EL (cell line): ENCODE measurements at places on chromosomes 6 and 20.

- DNase-seq, result peak; percentile 48
These were observed 44.0 kb upstream of the CAP2 start for GRCh38 chr6:17349427-17349826.

DNA sequence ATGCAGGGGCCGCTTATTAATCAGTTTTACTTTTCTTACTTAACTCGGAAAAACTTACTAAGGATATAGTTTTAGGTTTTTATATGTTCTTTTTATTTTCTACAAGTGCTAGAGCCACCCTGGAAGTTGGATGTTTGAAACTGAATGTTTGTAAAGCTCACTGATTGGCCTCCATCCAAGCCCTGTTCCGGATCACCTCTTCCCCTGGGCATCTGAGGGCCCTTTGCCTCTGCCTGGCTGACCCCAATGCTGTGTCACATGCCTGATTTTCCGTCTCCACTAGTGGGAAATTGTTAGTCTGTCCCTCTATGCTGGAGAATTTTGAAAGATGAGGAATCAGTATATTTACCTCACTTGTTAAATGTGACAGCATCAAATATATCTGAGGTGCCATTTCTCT is 79.3 kb downstream of the SLC35F1 start:
- no peak for DNase-seq

DNA sequence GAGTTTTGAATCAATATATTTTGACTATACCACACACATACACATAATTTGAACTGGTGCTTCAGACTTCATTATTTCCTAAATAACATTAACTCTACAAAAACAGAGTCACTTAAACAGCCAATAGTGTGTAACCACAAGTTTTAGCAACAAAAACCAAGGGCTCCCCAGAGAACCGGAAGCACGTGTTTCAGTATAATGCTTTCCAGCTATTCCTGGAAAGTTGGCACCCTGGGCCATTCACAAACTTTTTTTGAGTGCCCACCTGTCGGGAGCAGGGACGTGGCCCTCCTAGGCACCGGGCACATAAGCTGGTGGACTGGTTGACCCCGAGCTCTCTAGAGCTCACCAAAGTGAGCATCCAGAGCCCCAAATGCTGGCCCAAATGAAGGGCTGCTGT is 1.9 kb upstream of the SLC35D3 start:
- no peak for DNase-seq

- no peak for DNase-seq
These were observed 10.5 kb upstream of the PCMTD2 start for GRCh38 chr20:64244870-64245603.

DNA sequence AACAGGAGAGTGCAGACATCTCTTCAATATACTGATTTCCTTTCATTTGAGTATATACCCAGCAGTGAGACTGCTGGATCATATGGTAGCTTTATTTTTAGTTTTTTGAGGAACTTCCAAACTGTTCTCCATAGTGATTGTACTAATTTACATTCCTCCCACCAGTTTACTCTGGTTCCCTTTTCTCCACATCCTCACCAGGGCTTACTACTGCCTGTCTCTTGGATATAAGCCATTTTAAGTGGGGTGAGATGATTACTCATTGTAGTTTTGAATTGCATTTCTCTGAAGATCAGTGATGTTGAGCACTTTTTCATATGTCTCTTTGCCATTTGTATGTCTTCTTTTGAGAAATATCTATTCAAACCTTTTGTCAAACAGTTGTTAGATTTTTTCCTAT is 64.9 kb upstream of the HMGCLL1 start:
- peak; percentile 18 for DNase-seq

DNA sequence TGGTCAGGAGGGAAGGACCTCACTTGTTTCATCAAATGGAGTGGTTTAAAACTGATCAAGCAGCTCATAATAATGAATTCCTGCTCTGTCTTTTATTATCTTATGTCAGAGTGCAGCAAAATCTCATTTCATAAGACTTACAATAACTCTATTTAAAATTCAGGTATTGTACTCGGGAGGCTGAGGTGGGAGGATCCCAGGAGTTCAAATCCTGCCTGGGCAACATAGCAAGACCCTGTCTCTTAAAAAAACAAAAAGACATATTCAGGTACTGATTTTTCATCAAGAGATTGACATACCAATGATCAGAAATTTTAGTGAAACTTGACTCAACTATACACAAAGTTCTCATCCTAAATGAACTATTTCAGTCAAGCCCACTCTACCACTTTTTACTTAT is 5.6 kb upstream of the DYNLRB1 start:
- no peak for DNase-seq

GRCh38 chr6:104589940-104590339 is 269.8 kb downstream of the HACE1 start:
- no peak for DNase-seq

DNA sequence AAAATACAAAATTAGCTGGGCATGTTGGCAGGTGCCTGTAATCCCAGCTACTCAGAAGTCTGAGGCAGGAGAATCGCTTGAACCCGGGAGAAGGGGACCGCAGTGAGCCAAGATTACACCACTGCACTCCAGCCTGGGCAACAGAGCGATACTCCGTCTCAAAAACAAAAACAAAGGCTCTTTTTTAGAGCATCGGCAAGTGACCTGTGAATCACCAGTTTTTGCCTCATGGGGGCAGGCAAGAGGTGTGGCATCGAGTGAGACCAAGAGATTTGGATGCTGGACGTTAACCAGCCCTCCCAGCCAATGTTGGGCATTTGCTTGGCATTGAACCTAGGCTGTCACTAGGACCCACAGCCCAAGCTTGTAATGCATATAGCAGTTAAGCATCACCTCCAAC is 14.6 kb upstream of the CDK5RAP1 start:
- peak; percentile 39 for DNase-seq

DNA sequence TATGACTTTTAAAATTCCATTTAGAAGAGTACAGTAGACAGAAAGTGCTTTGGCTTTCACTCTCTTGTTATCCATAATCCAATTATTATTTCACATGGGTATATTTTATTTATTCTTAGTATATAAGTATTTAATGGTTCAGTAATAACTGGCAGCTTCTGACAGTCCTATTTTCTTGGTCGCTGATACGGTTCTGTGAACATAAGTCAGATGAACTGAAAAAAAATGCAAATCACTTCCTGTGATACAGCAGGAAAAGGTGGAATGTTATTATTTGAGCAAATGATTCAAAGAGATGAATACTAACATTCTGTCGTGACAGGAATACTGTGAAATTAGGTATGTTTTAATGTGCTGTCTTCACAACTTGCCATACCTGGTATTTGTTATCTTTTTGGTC is 132.3 kb downstream of the ARHGAP18 start:
- DNase-seq, result peak; percentile 13

DNA sequence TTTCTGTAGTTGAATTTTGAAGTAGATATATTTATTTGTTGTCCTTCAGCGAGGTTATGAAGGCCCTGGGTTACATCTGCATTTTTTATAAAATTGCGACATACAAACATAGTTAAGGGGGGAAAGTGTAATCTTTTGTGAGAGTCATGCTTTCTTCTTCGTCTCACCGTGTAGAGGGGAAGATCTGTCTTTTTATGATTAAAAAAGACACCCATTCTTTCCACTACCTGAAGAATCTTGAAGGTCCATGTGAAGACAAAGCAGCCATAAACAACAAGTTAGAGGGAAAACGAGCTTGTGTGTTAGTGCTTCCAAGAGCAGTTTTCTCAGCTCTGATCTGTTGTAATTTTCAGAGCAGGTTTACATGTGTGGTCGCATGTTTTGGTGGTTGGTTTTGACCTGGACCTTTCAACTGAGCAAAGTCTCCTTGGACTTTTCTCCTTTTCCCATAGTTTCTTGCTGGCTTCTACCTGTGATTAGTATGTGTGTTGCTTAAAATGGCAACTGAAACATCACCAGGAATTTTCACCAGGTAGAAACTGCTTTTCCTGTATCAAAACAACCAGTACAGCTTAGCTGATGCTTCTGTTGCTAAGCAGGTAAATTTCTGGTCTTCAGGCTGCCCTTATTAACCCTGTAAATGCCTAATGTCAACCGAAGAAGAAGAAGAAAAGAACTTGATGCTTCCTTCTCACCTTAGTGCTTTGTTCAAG is 37.3 kb downstream of the RREB1 start:
- DNase-seq, result no peak

DNA sequence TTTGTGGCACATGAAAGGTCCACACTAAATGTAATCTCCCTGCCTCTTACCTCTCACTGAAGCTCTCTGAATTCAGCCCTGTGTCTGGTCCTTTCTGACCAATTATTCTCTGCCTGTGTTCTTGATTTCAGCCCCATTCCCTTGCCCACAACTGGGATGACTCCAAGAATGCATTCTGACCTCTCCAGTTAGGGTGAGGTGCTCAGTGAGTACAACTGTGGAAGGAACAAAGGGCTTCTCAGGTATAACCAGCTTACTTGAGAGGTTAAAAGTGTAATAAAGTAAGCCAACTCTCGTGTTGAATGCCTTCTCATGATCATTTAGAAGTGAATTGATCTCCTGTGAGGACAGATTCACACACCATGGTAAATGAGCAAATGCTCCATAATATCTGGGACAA is 88.1 kb downstream of the GCLC start:
- DNase-seq, result no peak

GRCh38 chr6:3159805-3160781 is 2.7 kb upstream of the TUBB2A start:
- no peak for DNase-seq

DNA sequence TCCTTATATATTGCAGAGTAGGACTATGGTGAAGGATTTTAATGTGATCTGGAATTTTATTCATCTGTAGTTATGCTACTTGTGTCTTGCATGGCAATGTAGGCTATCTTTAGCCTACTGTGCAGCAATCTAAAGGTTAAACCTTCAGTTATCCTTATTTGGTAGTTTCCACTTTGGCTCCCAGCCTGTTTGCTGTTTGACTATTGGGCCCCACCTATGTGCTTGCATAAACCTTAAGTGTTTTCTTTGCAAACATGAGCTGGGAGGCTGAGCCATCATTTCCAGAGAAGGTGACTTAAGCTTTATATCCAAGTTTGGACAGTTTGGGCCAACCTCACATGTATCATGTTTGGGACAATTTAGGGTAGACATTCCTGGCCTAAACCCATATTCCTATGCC is 537.5 kb downstream of the BTBD3 start:
- no peak for DNase-seq

DNA sequence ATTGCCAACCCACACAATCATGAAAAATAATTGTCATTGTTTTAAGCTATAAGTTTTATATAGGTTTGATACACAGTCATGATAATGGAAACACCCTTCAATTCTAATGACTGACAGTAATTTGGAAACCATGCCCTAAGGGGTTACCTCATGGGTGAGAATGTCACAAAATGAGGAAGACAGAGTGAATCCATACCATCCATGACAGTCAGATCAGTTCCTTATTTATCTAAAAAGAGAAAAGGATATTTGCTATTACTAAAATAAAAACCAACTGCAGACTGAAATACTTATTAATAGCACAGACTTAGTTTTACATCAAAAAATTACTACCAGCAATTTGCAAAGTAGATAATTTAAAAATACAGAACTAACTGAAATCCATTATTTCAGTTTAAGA is 437.8 kb downstream of the UTRN start:
- no peak for DNase-seq

DNA sequence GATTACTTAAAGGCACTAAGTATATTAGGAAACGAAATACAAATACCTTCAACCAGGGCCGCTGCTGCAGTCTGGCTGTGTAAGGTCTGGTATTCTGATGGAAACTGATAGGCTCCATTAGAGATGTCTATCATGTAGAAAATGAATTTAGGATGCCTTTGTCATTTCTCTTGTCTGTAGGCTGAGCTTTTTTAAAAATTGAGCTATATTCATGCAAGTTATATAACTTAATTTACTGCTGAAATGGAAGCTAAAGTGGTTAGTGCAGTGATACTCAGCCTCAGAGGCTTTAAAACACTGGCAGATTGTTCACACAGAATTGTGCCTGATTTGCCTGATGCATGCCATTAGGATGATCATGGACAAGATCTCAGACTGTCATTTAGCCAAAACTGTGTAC is 286.2 kb upstream of the QKI start:
- no peak for DNase-seq

DNA sequence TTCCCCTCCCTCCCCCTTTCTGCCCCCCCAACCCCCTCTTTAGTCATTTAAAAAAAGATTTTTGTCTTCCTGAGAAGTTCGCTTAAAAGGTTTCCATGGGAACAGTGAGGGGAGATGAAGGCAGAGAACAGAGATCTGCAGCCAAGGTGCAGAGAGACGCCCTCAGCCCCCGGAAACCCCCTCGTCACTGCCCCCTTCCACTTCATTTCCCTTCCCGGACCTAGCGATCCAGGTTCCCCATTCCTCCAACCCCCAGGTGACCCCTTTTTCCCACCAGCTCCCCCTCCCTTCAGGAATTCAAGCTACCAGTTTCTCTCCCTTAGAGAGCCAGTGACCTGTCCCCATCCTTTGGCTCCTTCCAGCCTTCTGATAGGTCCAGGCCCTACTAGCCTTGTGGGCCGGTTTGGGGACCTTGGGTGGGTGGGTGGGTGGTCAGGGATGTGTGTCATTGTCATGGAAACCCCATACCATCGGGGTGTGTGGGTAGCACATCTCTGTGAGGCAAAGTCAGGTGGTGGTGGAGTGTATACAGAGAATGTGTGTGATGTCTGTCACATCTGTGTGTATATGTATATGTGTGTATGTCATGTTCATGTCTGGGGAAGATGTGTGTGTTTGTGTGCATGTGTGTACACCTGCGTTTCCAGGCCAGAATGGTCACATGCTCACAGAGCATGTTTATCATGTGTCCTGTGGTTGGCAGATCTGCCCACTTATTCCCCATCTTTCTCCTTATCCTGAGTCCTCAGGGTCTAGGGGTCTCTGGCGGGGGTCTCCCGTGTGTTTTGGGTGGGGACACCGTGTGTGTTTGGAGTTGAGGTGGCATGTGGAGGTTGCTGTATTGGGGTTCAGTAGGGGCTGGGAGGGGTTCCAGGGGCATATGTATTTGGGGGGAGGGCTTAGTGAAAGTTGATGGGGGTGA is 7.0 kb downstream of the SYNGAP1 start:
- no peak for DNase-seq

- no peak for DNase-seq
These were observed 102.6 kb upstream of the RSPO3 start for GRCh38 chr6:127015858-127016257.

DNA sequence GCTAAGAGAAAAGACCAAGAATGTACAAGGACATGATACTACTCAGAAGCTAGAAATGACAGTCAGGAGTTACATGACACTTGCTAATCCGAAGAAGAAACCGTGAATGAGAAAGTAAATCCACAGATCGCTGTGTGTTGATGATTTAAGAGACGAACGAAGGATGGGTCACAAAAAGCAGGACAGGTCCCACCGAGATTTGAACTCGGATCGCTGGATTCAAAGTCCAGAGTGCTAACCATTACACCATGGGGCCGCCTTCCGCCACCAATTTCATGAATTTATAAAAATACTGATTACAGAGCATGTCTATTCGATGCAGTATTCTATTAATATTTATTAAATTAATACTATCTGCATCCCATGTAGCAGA is 54.0 kb upstream of the BTN3A2 start:
- peak; percentile 79 for DNase-seq

- DNase-seq, result no peak
These were observed 10.7 kb downstream of the SOD2 start for GRCh38 chr6:159682295-159682694.

DNA sequence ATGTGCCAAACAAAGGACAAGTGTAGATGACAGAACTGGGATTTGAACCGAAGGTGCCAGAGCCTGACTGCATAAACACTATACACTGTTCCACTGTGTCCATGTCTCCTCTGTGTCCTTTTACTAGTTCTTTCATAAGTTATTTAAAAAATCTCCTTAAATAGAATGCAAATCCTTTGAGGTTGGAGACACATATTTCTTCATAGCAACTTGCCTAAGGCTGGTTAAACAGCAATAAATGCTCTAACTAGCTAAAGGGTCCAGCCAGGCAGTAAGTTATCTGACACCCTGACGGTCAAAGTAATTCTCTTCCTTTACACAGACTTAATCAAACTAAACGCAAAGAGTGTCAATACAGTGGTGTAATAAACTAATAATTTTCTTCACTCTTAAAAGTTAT is 76.2 kb upstream of the TRAF3IP2 start:
- DNase-seq, result no peak
